ENCODE measurements at places on chromosomes 16 and 17.

DNA sequence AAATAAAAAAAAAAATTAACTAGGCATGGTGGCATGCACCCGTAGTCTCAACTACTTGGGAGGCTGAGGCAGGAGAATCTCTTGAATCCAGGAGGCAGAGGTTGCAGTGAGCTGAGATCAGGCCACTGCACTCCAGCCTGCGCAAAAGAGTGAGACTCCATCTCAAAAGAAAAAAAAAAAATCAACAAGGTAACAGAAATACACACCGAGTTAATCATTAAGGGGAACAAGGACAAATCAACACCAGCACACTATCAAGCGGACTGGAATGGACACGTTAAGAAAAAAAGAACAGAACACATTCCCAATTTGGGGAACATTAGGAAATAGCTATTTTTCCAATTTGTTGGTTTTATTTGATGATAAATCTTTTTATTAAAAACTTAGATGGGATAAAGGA lies 28.4 kb upstream of the GLG1 start:
- no peak for DNase-seq

DNA sequence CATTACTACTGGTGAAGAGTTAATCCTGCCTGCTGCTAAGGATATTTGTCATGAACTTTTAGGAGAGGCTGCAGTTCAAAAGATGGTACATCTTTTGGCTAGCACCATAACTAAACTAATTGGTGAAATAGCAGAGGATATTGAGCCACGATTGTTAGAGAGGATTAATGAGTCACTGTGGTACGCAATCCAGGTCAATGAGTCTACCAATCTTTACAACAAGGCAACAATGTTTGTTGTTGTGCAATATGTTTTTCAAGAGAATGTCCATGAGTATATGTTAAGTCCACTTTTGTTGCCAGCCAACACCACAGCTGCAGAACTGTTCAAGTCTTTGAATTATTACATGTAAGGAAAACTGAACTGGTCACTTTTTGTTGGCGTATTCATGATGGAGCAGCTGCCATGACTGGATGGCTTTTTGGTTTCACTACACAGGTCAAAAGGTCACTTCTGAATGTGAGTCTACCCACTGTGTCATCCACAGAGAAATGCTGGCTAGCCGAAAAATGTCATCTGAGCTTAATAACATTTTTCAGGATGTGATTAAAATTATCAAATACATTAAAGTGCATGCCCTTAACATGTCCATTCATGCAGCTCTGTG lies 402.6 kb upstream of the KIF2B start:
- DNase-seq: no peak

- DNase-seq: no peak
These were observed 1.5 kb upstream of the TOM1L1 start for GRCh38 chr17:54899201-54899600.

DNA sequence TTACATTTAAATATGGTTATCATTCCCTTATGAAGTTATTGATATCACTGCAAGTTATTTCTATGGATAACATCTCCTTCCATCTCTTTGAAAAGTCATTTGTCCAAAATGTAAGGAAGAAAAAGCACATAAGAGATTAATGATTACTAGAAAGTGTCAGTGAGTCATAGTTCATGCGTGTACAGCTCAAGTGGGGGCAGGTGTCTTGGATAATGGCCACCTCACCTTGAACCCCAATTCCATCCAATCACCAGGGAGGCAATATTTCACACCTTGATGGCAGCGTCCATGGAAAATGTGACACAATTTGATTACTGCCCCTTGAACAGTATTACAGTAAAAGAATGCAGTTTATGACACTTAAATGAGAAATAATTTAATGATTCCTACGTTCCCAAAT lies 358.3 kb upstream of the SOX9 start:
- DNase-seq: no peak

- peak; percentile 57 for DNase-seq
These were observed 5.9 kb upstream of the METRNL start for GRCh38 chr17:83073389-83074063.

- DNase-seq: no peak
These were observed 79.6 kb downstream of the STH start for GRCh38 chr17:46078675-46079074.

- no peak for DNase-seq
These were observed 267.7 kb upstream of the ZFHX3 start for GRCh38 chr16:73315645-73316044.

GRCh38 chr16:55051571-55052347 lies 121.1 kb downstream of the IRX5 start:
- DNase-seq: no peak

DNA sequence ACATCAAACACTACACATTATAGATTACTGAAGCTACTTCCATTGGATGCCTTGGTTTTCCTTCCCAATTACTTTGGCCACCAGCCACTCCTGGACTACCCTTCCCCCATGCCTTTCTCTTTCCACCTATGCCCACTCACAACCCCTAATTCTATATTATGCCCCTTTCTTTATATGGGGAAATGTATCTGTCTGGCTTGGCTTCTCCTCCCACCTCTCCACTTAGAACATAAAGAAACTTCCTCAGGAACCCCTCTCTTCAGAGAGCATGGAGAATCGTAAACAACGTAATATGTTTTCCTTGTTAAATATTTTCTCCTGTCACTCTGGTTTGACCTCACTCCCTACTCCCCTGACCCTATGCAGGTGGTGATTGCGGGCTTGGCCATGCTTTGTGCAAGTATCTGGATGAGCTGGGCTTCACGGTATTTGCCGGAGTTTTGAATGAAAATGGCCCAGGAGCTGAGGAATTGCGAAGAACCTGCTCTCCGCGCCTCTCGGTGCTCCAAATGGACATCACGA lies 32.8 kb downstream of the HSD17B2 start:
- no peak for DNase-seq

- no peak for DNase-seq
These were observed 9.0 kb downstream of the NTHL1 start for GRCh38 chr16:2038382-2039231.

GRCh38 chr16:29665294-29666077 lies 2.4 kb downstream of the SPN start:
- DNase-seq: peak; percentile 48

GRCh38 chr17:41020336-41020735 lies 6.7 kb downstream of the KRTAP1-5 start:
- DNase-seq: no peak

GRCh38 chr17:34623856-34624766 lies 44.7 kb downstream of the TMEM132E start:
- no peak for DNase-seq

- no peak for DNase-seq
These were observed 16.9 kb upstream of the GLIS2 start for GRCh38 chr16:4298761-4299522.

DNA sequence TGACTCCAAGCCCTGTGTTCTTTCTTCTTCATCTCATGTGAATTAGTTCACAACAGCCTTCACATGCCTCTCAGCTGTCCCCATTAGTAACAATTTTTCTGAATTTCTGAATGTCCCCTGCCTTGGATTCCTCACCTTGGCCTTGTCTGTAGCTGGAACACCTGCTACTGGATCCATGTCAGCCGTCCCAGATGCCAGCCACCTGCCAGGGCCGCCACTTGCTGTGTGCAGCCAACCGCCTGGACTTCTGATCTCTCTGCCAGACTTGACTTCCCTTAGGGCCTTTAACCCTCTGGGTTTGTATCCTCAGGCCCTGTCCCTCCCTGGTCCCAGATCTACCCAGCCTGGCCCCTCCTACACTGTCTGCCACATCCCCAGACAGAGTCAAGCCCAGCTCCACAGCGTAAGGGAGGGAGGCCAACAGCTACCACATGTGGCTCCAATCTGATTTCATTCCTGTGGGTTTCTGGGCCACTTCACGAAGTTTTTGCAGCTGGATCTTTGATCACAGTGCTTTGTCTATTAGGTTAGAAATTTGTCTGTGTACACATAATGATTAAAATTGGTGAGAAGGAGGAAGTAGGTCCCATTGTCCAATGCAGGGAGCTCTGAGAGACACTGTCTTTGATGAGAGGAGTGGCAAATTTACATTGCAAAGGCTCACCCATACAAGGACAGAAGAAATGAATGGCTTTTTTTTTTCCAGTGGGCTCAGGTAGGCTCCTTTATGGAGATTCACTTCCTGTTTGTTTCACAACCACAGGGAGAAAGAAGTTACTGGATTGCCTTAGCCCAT lies 15.3 kb downstream of the MPP2 start:
- no peak for DNase-seq
